Glutamatergic neuron (in vitro differentiated cells): ENCODE measurements at places on chromosomes 2 and 18. TPM values are rescaled to one million over a fixed set of nuclear protein-coding genes. Genes with fewer than 3 reads are reported as not detected.

DNA sequence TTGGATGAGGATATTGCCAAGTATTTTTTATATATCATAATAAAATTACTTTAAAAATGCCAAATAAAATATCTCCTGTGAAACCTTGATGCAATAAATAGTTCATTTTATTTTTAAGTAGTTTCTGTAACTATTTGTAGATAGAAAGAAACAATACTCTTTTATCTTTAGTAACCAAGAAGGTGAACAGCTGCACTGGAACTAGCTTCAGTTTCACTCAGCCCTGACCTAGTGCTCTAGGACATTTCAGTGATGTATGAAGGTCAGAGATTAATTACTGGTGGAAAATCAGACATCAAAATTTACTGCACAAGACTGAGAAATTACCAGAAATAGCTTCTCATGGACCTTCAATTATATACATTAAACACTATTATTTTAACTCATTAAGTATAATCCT lies 1305.0 kb downstream of the CNTNAP5 start:
- DNase-seq = no peak
- H3K36me3 ChIP-seq = no peaks in the 10 kb centered on the region
- no peaks in the 10 kb centered on the region for H3K4me1 ChIP-seq
- no peaks in the 10 kb centered on the region for H3K27me3 ChIP-seq

DNA sequence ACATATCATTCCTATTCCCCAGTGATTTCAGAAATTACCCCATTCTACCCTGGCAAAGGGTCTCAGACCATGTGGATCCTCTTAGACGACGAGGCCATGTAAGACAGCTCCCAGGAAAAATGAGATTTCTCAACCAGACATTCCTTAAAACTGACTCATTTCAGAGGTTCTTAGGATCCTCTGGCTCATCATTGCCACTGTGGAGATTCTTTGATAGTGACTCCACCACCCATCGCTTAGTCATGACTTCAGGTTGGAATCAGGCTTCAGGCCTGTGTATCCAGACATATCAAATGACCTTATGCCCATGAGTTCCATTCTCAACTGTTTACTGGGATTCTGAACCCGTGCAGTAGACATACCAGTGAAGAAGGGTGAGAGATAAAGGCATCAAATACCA lies 245.6 kb upstream of the TCF4 start:
- peaks cover 2% of the 10 kb centered on the region for H3K27me3 ChIP-seq
- peaks cover 10% of the 10 kb centered on the region for H3K36me3 ChIP-seq
- H3K27ac ChIP-seq = no peak overlapping the region
- DNase-seq = no peak
- H3K4me3 ChIP-seq = no peak overlapping the region

DNA sequence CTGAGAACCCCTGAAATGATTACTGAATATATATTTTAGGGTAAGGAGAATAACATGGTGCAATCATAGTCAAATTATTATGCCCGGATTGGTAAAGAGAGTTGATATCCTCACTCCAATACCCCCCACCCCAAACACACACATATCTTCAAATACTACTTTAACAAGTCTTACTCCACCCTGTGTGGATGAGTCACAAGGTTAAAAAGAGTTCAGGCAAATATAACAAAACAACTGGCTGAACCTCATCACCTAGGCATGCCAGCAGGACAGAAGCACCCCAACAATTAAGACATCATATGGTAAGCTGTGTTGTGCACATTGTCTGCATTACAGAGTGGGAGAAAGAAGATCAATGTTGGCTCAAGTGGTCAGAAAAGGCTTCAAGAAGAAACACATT lies 857.4 kb downstream of the TDRD15 start:
- H3K36me3 ChIP-seq = peaks cover 17% of the 10 kb centered on the region
- DNase-seq = no peak
- no peaks in the 10 kb centered on the region for H3K4me1 ChIP-seq
- no peak overlapping the region for H3K27ac ChIP-seq

DNA sequence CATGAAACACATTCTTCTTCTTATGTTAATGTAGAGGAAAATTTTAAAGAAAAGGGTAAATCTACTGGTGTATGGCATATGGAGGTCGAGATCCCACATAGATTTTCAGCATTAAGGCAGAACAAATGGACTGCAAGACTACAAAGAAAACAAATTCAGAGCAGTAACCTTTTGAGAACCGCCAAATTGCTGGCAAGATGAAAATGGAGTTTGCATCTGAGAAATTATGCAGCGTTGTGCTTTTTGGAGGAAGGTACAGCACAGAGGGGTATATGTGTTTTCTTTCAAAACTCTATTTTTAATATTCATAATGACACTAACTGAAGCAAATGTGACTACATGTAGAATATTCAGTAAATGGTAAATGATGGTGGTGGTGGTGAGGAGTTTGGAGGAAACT lies 59.0 kb upstream of the PARD3B start:
- no peaks in the 10 kb centered on the region for H3K4me1 ChIP-seq
- no peaks in the 10 kb centered on the region for H3K36me3 ChIP-seq
- no peak overlapping the region for H3K4me3 ChIP-seq
- no peaks in the 10 kb centered on the region for H3K27me3 ChIP-seq
- DNase-seq = no peak

GRCh38 chr2:47039489-47039870 lies 115.6 kb downstream of the STPG4 start:
- H3K36me3 ChIP-seq = no peaks in the 10 kb centered on the region
- no peak overlapping the region for H3K27ac ChIP-seq
- H3K27me3 ChIP-seq = peaks cover 15% of the 10 kb centered on the region

- peaks cover 2% of the 10 kb centered on the region for H3K27me3 ChIP-seq
- no peak overlapping the region for H3K27ac ChIP-seq
- no peaks in the 10 kb centered on the region for H3K36me3 ChIP-seq
- no peak for DNase-seq
- no peaks in the 10 kb centered on the region for H3K4me1 ChIP-seq
- no peak overlapping the region for H3K4me3 ChIP-seq
These were observed 64.4 kb upstream of the NCK2 start for GRCh38 chr2:105680357-105680756.

The KCNK3 gene
- total RNA-seq = 21.7 TPM

The NPHP1 gene
- 2.5 TPM for total RNA-seq

The SRD5A2 gene
- not detected for total RNA-seq

The RIOK3 gene
- 105 TPM for total RNA-seq
